ENCODE measurements at places on chromosomes 3 and 15.

- no peak for DNase-seq
Observed at GRCh38 chr15:85044894-85045293, 63.2 kb downstream of the PDE8A start.

DNA sequence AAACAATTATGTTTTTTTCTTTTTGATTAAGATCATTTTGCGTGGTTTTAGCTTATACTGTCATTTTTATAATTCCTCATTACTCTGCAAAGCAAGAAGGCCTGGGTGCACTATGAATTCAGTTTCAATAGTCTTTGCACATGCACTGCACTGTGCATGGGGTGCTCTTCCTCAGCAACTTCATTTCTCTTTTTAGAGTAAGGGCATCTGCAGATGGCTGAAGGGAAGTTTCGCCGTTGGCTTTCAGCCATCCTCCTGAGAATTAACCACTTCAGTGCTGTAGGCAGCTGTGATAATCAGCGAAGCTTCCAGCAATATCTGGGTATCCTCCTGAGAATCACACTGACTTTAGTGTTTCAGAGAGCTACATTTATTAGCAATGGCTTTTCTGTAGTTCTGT lies 284.8 kb downstream of the GBE1 start:
- no peak for DNase-seq

DNA sequence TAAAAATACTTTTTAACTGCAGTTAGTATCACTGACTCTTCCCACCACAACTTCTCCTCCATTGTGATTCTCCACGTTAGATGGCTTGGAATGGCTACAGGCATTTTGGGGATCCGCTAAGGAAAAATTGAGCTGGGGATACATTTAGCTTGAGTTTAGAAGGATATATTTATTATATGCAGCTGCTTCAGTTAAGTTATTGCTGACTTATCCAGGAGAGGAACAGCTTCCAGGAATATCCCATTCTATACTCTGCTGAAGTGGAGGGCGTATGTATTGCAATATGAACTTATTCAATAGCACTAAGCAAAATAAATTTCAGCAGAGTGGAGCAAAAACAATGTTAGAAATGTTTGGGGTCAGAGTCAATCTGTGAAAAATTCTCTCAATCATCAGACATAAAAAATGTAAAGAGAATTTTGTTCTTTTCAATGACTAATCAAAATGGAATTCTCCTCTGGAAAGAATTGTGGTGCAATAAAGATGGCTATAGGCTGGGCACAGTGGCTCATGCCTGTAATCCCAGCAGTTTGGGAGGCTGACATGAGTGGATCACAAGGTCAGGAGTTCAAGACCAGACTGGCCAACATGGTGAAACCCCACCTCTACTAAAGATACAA lies 84.7 kb downstream of the NCEH1 start:
- DNase-seq = no peak

DNA sequence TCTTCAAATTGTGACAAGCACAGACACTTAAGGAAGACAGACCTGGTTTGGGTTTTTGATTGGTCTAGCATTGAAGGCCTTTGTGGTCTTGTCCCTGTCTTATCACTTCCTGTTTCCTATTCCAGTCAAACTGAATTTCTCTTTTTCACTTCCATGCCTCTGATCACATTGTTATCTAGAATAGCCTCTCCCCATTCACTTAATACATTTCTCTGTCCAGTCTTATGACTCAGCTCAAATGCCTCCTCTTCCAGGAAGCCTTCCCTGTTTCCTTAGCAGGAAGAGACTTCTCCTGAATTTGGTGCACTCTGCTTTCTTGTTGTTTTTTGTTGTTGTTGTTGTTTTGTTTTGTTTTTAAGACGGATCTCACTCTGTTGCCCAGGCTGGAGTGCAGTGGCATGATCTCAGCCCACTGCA lies 45.5 kb downstream of the LIMD1 start:
- DNase-seq = no peak

- no peak for DNase-seq
Observed at GRCh38 chr3:158152186-158152585, 42.3 kb downstream of the RSRC1 start.

GRCh38 chr3:63655519-63655918 lies 3.0 kb downstream of the SNTN start:
- no peak for DNase-seq

- no peak for DNase-seq
Observed at GRCh38 chr3:161915418-161915750, 418.8 kb downstream of the OTOL1 start.

- DNase-seq = no peak
Observed at GRCh38 chr15:63809452-63809851, 24.3 kb downstream of the HERC1 start.

Data from sciatic nerve (tissue), 2 donors.